ENCODE measurements at places on chromosomes 7 and 10.

DNA sequence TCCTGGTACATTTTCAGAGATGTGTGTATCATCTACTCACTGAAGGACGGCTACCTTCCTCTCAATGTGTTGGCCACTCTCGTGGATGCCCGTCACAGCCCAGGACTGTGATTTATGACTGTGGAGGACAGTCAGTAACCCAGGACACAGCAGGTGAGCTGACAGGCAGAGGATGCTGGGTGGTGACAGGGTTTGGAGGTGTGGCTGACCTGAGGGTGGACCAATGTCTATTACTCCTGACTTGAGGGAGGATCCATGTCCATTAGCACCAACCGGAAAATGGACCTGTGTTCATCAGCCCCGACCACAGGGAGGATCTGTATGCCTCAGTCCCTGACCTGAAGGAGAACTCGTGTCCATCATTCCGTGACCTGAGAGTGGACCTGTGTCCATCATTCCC, 96.1 kb downstream of the ADCY1 start:
- DNase-seq = no peak

- no peak for DNase-seq
Observed at GRCh38 chr10:102701272-102701671, 12.9 kb downstream of the ARL3 start.

- no peak for DNase-seq
Observed at GRCh38 chr7:144629011-144629410, 206.8 kb downstream of the TPK1 start.

DNA sequence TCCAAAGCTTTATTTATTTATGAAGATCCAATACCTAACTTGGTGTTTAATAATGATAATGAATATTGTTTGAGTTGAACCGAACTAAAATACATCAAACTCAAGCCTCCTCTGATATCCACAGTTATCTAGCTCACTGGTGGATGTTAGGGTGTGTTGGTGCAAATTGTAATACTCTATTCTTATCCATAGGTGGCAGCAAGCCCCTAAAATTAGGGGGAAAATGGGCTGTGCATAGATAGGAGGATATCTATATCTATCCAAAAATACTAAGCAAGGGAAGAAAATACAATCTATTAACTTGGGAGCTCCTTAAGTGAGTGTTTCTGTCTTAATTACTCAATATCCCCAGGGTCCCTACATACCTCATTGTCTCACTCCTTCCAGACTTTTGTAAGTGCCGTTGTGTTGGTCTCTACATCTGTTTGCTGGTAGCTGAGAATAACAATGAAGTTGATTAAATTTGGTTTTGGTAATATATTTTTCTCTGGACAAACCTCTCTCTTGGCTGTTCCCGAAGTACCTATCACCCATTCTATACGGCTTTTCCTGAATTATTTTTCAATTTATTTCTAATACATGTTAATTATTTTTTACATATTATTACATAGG, 55.0 kb upstream of the VWDE start:
- DNase-seq = no peak

DNA sequence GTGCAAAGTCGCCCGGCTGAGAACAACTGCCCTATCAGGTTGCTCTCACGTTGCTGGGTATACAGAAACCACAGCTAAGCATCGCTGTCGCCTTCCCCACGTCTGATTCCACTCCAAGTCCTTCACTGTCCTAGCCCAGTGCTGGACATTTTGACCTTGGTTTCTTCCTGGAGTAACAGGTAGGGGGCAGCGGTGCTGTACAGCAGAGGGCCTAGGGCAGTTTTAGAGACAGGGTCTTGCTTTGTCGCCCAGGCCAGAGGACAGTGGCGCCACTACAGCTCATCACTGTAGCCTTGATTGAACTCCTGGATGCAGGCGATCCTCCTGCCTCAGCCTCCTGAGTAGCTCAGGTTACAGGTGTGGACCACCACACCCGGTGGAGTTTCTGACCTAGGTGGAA, 2.6 kb downstream of the CLDN15 start:
- DNase-seq = no peak

- DNase-seq = no peak
Observed at GRCh38 chr7:158535079-158535478, 52.5 kb downstream of the PTPRN2 start.

DNA sequence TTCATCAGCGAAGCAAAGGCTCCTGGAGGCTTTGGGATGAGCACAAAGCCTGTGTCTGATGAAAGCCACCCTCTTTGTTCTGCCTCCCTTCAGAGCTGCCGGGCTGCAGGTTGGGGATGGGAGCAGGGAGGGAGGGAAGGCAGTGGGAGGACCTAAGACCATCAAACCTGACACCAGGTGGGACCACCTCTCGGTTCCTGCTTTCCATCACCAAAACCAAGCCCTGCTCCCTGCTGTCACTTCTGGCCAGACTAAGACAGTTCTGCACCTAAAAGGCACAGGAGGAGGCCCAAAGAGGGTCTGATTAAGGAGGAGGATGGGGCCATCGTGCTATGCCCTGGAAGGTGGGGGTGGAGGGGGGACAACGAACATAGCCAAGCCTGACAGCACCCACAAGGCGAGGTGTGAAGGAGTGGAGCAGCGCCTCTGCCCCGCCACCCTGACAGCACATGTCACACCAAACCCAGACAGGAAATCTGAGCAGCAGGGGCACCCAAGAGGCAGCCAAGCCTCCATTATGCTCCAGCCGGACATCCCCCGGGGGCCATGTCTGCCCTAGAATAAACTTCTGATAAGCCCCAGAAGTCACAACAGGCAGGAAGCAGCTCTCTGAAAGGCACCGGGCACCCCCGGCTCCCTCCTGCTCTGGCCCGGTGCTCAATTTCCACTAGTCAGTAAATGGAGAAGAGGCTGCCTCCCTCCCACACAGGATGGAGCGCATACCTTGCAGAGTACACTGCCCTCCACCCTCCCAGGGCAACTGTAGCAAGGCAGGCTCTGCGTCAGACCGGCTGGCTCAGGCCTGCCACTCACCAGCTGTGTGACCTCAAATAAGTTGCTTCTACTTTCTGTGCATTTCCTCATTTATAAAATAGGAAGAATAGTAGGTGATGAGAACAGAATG, 48.9 kb downstream of the DLG5 start:
- DNase-seq = no peak
